ENCODE measurements at places on chromosomes 4 and X.

DNA sequence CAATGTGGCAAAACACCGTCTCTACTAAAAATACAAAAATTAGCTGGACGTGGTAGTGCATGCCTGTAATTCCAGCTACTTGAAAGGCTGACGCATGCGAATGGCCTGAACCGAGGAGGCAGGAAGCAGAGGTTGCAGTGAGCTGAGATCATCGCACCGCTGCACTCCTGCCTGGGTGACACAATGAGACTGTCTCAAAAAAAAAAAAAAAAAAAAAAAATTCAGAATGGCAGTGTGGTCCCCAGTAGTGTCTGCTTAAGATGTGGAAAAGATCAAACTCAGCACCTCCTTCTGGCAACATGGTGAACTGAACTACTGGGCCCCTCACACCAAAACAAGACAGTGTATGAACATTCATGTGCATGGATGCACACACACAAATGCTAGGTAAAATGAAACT is 32.2 kb downstream of the SMS start:
- peak; percentile 10 for DNase-seq

DNA sequence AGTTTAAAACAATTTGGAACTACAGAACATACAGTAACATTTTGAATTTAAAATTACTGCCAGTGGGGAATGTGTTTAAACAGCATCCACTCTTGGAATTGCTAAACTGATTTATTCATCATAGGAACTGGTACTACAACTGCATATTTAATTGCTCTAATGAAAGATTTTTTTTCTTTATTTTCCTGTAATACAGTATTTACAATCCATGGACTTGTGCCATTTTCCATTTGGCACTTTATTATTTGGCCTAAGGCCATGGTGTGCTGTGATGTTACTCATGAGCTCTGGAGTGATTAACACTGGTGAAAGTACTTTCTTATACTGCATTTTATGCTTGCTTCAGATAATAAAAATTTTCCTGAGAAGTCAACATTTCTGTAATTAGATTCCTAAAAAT is 69.7 kb upstream of the NUDT6 start:
- no peak for DNase-seq

DNA sequence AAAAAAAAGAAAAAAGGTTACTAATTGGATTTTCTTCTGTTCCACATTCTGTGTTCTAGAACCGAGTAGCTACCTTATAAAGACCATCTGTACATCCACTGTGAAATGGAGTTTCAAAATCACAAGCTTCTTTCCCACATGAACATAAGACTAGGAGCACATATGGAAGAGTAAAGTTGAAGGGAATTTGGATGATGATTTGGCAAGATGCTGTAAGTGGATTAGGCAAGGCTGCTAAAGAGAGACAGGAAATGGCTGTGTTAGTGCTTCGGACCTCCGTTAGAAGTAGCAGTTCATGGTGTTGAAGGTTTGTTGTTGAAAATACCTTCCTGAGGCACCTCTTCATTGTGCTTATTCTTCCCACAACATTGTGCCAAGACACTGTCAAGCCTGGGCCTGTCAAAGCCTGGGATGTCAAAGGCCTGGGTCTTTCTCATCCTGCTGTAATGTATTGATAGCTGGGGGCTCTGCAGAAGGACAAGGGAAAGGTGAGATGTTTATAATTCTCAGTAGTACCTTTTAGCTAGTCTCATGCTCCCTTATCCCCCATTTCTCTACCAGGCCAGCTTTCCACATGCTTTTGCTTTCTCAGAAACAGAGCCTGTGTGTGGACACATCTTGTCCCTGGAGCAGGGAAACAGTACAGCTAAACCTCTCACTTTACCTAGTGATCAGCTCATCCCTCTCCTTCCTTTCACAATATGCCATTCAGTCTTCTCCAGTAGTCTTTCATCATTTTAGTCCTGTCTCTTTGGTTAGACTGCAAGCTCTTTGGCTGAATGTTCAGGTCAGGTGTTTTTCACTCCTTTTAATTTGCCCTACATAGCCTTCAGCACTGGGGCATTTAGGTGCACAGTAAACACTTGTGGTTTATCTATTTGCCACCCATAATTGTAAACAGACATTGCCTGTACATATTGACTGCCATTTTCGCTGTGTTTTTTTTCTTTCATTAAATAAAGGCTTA is 37.9 kb upstream of the CYP2U1 start:
- DNase-seq = no peak

- no peak for DNase-seq
These were observed 25.9 kb downstream of the ENPEP start for GRCh38 chr4:110501826-110502225.

GRCh38 chrX:133335027-133335426 is 80.3 kb downstream of the GPC4 start:
- no peak for DNase-seq

GRCh38 chr4:180994722-180995121 is 1248.5 kb upstream of the TENM3 start:
- no peak for DNase-seq

- no peak for DNase-seq
These were observed 341.7 kb downstream of the PPP3CA start for GRCh38 chr4:101005659-101006058.

DNA sequence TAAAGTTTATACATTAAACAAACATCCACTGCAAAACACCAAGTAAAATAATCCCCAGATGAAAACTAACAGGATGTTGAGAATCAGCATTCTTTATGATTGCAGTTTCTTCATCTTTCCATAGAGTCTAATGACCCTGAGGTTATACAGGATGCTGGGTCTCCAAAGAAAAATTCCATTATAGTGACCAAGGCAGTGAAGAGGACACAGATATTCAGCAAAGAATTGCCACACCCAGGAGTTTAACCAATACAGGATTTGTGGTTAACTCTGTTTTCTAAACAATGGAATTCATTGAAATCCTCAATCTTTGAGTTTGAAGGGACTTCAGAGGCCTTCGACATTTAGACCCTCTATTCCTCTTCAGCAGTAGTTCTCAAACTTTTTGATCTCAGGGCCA is 76.2 kb upstream of the ESX1 start:
- no peak for DNase-seq

GRCh38 chr4:189981970-189982369 is 41.3 kb downstream of the FRG1 start:
- no peak for DNase-seq

DNA sequence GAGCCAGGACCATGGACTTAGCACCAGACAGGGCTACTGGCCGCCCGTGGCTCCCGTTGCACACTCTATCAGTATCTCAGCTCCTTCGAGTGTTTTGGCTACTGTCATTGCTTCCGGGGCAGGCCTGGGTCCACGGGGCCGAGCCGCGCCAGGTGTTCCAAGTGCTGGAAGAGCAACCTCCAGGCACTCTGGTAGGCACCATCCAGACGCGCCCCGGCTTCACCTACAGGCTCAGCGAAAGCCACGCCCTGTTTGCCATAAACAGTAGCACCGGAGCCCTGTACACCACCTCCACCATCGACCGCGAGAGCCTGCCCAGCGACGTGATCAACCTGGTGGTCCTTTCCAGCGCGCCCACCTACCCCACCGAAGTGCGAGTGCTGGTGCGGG is 1.6 kb downstream of the FAT4 start:
- DNase-seq = no peak

DNA sequence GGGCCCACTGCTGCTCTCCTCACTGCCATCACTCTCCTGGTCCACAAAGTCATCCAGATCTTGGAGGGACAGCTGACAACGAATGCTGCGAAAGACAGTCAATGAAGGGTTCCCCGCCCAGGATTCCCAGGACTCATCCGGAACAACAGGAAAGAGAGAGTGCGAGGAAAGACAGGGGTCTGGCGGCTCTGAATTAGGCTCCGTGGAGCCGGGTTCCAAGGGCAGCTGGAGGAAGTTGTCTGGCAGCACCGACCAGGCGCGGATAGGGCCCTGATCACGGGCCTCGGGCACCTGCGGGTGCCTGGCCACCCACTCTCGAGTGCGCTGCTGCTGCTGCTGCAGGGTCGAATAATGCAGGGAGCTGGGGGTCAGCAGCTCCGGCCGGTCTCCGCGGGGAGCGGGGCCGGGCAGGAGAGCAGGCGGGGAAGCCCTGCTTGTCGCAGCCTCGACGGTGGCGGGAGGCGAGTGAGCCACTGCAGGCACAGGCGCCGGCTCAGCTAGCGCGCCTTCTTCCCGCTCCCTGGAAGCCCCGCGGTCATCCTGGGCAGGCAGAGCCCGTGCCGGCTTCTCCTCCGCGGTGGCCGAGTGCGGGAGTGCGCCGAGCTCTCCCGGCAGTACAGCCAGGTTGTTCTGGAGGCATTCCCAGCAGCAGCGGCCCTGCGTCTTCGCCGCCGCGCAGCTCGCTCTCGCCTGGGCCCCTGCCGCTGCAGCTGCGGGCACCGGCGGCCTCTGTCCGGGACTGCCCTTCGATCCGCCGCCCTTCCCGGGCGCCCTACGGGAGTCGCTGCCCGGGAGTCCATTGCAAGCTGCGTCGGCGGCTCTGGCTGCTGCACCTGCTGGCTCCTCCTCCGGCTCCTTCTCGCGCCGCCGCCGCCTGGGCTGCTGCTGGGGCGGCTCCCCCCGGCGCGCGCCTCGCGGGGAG is 1.1 kb downstream of the SOWAHB start:
- peak; percentile 9 for DNase-seq

- DNase-seq = no peak
These were observed 40.5 kb downstream of the TSPAN7 start for GRCh38 chrX:38601866-38602265.

GRCh38 chrX:131763674-131764073 is 219.8 kb downstream of the OR13H1 start:
- peak; percentile 57 for DNase-seq

GRCh38 chr4:972651-973424 is 531 bp downstream of the DGKQ start:
- DNase-seq = peak; percentile 80

DNA sequence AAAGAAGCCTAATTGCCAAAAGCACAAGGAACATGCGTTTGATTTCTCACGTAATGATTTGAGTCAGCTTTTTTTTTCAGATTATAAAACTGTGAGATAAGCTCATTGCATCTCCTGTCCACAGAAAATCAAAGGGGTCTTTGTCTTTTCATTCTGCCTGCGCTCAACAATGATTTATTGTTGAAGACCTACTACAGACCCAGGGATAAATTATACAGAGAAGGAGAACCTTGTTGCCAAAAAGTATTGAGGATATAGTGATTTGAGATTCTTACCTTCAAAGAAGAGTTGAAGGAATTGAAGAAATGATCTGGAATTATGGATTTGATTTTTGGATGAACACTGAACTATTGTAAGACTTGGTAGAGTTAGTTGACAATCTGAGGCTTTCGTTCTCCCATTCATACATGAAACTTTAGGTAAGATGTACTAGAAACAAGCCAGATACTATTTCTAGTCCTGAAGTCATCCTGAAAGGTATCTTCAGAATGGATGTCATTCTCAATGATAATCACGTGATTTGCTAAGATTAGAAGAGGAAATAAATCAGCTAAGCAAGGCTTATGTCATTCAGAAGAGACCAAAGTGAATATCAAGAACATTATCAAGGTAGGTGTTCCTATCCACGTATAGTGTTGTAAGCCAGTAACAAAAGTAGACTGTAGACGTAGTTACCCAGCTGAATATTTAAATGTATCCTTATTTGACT is 71.1 kb upstream of the SCOC start:
- DNase-seq = no peak

DNA sequence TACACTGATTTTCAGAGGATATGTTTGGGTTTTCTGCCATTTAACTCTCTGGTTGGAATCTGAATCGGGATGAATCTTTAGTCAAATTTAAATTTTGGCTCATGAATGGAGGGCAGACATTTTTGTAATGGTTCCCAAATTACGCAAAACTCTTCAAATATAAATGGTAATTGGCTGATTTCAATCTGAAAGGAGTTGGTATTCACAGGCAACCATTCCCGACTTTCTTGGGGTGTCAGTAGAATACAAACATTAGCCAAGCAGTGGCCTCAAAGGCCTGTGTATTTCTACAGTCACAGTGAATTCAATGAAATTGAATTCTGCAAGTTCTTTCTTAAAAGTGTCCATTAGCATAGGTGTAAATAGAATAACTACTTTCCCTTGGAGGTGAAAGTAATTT is 668.8 kb upstream of the PRKX start:
- no peak for DNase-seq

GRCh38 chr4:185657183-185657582 is 121.9 kb upstream of the PDLIM3 start:
- no peak for DNase-seq

DNA sequence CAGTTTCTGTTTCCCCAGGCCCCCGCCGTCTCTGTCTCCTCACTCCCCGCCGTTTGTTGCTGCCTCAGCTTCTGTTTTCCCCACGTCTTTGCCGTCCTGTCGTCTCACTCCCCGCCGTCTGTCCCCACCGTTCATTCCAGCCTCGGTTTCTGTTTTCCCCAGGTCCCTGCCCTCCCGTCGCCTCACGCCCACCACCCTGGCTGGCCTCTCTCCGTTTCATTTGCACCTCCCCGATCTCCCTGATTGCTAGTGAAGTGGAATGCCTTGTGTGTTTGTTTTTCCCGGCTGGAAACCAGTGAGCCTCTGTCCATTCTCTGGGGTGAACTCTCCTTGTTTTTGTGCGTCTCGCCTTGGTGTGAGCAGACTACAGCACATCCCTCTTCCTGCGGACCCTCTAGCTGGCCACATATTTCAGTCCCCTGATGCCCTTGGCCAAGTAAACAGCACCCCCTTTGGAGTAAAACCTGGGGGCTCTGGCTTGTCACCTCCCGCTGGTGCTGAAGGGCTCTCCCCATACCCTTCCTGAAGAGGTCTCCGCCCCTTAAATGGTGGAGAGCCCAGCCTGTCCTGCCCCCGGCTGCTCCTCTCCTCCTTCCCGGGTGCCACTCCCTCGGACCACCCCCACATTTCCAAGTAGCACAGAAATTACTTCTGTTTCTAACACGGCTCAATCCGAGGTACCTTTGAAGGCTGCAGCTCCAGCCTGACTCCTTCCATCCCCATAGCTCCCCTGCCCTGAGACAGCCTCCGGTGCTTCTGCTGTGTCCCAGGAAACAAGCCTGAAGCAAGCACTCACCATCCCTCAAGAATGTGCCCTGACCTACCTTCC is 13.2 kb downstream of the TMEM175 start:
- no peak for DNase-seq

GRCh38 chrX:16587836-16588235 is 62.1 kb upstream of the S100G start:
- DNase-seq = no peak

DNA sequence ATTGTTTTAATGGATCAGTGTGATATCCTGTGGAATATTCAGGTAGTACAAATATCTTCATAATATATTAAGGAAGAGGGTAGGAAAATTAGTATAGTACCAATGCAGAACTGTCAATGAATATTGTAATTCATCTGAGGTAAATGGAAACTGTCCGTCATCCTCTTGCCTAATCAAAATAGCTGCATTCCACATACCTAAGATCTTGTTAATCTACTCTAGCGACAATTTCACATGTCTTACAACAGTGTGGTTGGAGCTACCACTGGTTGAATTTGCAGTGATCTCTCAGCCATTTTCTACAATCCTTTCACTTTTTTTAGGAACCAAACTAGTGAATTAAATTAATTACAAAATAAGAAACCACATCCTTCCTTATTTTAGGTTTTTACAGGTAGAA is 117.5 kb downstream of the PCDH18 start:
- DNase-seq = no peak

Data from stimulated activated CD8-positive, alpha-beta memory T cell treated with anti-CD3 and anti-CD28 coated beads, Interleukin-7, amount 100 ng/mL, for 4 hours (primary cell).